ENCODE measurements at places on chromosomes 6 and 20.

GRCh38 chr20:2756056-2756611 lies 44.3 kb downstream of the CPXM1 start:
- no peak overlapping the region for H3K27ac ChIP-seq
- no peak overlapping the region for H3K4me3 ChIP-seq
- H3K27me3 ChIP-seq: peaks cover 29% of the 10 kb centered on the region
- H3K36me3 ChIP-seq: no peaks in the 10 kb centered on the region
- no peak for DNase-seq
- H3K4me1 ChIP-seq: peaks cover 5% of the 10 kb centered on the region

GRCh38 chr6:84618836-84619235 lies 145.6 kb downstream of the TBX18 start:
- no peak overlapping the region for H3K4me3 ChIP-seq
- no peaks in the 10 kb centered on the region for H3K4me1 ChIP-seq
- H3K36me3 ChIP-seq: no peaks in the 10 kb centered on the region
- DNase-seq: no peak
- no peak overlapping the region for H3K27ac ChIP-seq

GRCh38 chr6:11644071-11644470 lies 106.5 kb downstream of the TMEM170B start:
- no peaks in the 10 kb centered on the region for H3K27me3 ChIP-seq
- no peak overlapping the region for H3K4me3 ChIP-seq
- no peak for DNase-seq
- H3K4me1 ChIP-seq: no peaks in the 10 kb centered on the region
- H3K27ac ChIP-seq: no peak overlapping the region

DNA sequence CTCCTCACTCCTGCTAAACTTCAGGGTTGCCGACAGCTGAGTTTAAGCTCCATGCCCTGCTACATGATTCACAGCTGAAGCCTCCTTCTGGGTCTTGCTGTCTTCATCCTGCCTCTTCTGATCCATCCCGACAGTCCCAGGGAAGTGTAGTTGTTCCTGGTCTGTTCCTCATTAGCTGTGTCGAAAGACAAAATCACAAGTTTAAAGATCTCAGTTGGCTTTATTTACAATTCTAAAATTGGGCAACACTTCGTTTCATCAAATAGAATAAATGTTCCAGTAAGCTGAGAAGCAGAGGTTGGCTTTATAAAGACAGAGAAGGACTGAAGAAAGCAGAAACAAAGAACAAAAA lies 4.1 kb upstream of the SLC2A10 start:
- DNase-seq: no peak
- no peak overlapping the region for H3K4me3 ChIP-seq
- no peaks in the 10 kb centered on the region for H3K4me1 ChIP-seq
- H3K27ac ChIP-seq: no peak overlapping the region

All from MM.1S (cell line).